ENCODE measurements at places on chromosomes 7 and 10. TPM values are rescaled to one million over a fixed set of nuclear protein-coding genes. Genes with fewer than 3 reads are reported as not detected.

FGFR2 gene
- 8.4 TPM for total RNA-seq

STEAP4 gene
- 74.5 TPM for total RNA-seq

ZNRF2 gene
- total RNA-seq, result 42.2 TPM

STK31 gene
- 1.2 TPM for total RNA-seq

TRPV5 gene
- 0.21 TPM for total RNA-seq

FKBP9 gene
- 522 TPM for total RNA-seq

HILPDA gene
- total RNA-seq, result 36.1 TPM

GRCh38 chr10:58963101-58963534 is 213.3 kb upstream of the PHYHIPL start:
- H3K4me3 ChIP-seq, result no peak overlapping the region
- peaks cover 3% of the 10 kb centered on the region for H3K4me1 ChIP-seq
- no peak for DNase-seq
- H3K27me3 ChIP-seq, result no peaks in the 10 kb centered on the region
- H3K36me3 ChIP-seq, result no peaks in the 10 kb centered on the region

DNA sequence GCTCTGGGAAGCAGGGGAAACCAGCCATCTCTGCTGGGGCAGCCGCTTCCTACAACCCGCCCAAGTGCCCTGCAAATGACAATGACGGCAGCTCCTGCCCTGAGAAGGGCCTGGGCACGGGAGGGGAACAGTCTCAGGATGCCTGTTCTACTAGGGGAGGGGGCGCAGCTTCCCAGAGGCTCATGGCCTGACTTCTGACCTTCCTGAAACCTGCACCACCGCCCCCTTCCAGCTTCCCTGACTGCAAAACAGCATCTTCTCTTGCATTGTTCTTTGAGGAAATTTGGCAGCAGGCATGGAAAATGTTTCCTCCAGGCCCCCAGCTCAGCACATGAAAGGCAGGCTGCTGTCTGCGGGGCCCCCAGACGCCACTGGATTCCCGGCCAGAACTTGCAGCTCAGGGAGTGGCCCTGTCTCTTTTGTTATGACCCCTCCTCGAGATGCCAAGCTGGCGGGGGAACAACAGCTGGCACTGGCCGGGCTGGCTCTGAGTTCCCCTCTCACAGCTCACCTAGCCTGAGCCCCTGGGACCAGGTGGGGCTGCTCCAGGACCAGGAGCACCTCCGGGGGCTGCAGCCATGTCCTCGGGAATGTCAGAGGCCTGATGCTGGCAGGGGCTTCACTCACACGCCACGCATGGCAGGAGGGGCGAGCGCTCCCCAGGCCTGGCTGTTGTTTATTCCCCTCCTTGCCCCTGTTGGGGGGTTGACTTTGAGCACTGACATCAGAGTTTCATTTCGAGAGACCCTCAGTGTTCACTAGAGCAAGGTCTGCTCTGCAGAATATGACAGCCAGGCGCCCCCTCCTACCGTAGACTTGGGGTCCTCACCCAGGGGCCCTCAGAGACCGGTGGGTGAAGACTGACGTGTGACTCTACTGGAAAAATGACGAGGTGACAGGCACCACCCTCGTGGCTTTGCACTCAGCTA is 62.7 kb downstream of the CALML3 start:
- H3K27me3 ChIP-seq, result no peaks in the 10 kb centered on the region
- H3K27ac ChIP-seq, result no peak overlapping the region
- no peak for DNase-seq
- peaks cover 28% of the 10 kb centered on the region for H3K4me1 ChIP-seq
- no peaks in the 10 kb centered on the region for H3K36me3 ChIP-seq

- DNase-seq, result peak; percentile 14
- H3K4me3 ChIP-seq, result peak overlapping the region; percentile 30
- H3K4me1 ChIP-seq, result no peaks in the 10 kb centered on the region
- no peaks in the 10 kb centered on the region for H3K27me3 ChIP-seq
Measured at GRCh38 chr7:22193450-22193983, 163.4 kb downstream of the RAPGEF5 start.

GRCh38 chr10:9239298-9239697 is 1184.8 kb downstream of the GATA3 start:
- H3K36me3 ChIP-seq, result no peaks in the 10 kb centered on the region
- H3K4me3 ChIP-seq, result no peak overlapping the region
- no peak for DNase-seq
- H3K27ac ChIP-seq, result no peak overlapping the region
- H3K4me1 ChIP-seq, result no peaks in the 10 kb centered on the region

DNA sequence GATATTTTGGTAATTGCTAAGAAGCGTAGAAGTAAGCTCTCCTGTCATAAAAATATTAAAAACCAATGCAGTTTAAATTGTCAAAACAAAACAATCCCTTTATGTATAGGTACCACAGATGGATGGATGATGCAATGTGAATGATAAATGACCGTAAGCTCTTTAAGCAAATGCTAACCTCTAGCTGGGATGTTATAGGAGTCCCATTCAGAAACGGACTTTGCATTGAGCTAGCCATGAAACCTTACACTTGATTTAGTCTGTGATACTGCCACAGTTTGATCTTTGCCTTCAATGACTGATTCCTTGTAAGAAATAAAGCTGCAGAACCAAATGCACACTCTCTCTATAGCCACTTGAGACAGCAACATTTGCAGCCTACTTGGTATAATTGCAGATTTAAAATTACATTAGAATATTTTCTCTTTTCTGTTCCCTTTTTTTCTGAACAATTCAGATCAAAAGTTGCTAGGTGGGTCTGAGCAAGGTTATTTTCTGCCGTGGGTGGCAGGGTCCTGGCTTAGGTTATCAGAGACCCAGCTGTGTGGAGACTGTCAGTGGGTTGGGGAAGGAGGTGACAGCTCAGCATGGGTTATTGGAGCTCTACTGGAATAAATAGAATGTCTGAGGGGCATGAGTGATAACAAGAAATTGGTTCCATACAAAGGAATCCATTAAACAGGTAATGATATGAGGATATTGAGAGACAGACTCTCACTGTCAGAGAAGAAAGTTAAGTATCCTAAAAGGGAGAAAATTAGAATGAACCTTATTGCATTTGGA is 258.8 kb upstream of the CDC14C start:
- H3K27ac ChIP-seq, result no peak overlapping the region
- DNase-seq, result no peak
- H3K4me1 ChIP-seq, result no peaks in the 10 kb centered on the region
- no peaks in the 10 kb centered on the region for H3K27me3 ChIP-seq

- H3K27ac ChIP-seq, result no peak overlapping the region
- no peak overlapping the region for H3K4me3 ChIP-seq
- no peak for DNase-seq
- H3K4me1 ChIP-seq, result no peaks in the 10 kb centered on the region
- no peaks in the 10 kb centered on the region for H3K27me3 ChIP-seq
- no peaks in the 10 kb centered on the region for H3K36me3 ChIP-seq
Measured at GRCh38 chr7:45461026-45461425, 113.1 kb upstream of the ADCY1 start.

Data from tibial nerve (tissue), 4 donors.